ENCODE measurements at places on chromosomes 16 and 17. TPM values are rescaled to one million over a fixed set of nuclear protein-coding genes. Genes with fewer than 3 reads are reported as not detected.

CHAD gene
- not detected for total RNA-seq

MON1B gene
- 8.5 TPM for total RNA-seq

GRCh38 chr17:54608634-54609155, 292.0 kb upstream of the TOM1L1 start:
- no peak for DNase-seq

DNA sequence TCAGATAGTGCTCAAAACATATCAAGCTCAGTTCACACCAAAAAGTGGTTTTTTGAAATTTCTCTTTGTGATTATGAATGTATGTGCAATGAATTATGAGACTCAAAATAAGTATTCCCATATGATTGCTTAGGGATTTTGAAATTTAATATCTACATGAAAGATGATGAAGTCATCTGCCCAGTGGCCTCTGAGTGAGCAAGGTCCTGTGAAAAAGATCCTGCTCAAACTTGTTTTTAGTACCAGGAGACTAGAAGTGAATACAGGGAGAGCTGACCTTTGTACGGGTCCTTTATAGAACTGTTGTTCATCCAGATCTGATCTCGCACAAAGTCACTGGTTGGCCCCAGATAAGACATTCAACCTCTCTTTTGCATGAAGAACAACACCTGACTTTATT, 151.9 kb upstream of the MAF start:
- no peak for DNase-seq
